ENCODE measurements at places on chromosomes 11 and 22.

DNA sequence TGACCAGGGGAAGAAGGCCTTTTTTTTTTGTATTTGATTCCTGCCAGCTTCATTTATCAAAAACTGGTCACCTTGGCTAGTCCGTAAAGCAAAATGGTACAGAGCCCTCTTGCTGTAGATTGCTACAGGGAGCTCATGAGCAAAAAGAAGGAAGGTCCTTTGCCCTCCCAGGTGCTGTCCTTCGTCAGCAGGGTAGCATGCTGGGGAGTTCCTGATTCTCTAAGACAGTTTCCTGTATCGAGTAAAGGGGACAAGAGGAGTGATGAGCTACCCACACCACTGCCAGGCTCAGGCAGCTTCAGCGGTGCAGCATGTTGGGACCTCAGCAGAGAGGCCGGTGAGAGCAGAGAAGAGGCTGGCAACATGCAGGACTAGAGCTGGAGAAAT lies 67.8 kb upstream of the CSNK2A3 start:
- no peak for DNase-seq

DNA sequence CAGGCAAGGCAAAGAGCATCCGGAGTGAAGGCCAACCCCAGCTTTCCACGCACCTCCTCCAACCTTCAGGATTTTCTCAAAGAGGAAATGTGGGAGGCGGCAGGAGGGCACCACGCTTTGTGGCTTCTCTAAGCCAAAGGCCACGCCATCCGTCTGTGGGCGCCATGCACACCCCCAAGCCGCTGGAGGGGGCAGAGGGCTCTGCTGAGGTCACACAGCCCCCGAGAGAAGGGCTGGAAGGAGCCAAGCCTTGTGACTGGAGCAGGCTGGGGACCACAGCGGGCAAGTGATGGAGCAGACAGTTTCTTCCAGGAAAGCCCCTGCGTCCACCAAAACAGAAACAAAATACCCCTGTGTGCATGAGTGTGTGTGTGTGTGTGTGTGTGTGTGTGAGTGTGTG lies 527.4 kb downstream of the BRD1 start:
- no peak for DNase-seq

GRCh38 chr11:134978388-134979088 lies 566.5 kb upstream of the B3GAT1 start:
- no peak for DNase-seq

DNA sequence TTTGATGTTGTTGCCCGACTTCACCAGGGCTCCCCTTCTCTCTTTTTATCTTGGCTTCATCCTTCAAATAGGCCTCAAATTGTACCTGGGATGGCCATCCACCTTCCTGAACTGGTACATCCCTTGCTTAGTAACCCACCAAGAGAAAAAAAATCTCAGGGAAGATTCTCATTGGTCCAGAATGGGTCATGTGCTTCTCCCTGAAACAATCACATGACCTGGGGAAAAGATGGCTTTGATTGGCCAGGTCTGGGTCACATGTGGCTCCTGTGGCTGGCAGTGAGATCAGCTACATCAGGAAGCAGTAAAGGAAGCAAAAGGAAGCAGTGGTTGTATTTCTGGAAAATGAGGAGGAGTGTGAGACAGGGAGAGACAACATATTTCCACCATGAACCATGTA lies 540.2 kb downstream of the MIAT start:
- DNase-seq, result no peak

- peak; percentile 47 for DNase-seq
These were observed 91.5 kb downstream of the RTL6 start for GRCh38 chr22:44406341-44407170.

GRCh38 chr11:86443415-86443814 lies 68.7 kb downstream of the CCDC81 start:
- DNase-seq, result no peak

DNA sequence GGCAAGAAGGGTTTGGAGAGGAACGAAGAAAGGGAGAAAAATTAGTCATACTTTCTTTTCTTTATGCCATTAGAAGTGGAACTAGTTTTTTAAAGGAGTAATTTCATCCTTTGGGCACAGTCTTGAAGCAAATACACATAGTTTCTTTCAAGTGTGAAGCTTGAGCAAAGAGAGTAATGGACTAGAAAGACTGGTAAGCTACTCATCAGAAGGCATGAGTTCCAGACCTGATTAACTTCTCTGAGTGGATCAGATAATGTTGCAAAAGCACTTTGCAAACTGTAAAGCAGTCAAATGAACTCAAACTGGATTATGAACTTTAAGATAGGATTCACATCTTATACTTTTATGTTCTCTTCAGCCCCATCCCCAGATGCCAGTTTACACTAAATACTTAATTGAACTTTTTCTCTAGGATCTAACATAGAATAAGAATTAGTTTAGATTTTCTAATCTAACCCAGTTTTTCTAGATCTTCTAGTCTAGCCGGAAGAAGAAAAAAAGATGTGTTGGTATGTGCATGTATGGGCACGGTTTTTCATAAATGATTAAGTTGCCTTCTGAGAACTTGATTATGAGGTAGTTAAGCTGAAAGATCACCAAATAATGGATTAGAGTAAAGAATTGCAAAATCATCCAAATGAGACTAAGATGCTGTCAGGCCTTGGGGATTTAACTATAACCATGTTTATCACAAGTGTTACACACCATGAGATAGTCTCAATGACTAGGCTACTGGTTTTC lies 2.5 kb downstream of the DDIAS start:
- DNase-seq, result peak; percentile 74

DNA sequence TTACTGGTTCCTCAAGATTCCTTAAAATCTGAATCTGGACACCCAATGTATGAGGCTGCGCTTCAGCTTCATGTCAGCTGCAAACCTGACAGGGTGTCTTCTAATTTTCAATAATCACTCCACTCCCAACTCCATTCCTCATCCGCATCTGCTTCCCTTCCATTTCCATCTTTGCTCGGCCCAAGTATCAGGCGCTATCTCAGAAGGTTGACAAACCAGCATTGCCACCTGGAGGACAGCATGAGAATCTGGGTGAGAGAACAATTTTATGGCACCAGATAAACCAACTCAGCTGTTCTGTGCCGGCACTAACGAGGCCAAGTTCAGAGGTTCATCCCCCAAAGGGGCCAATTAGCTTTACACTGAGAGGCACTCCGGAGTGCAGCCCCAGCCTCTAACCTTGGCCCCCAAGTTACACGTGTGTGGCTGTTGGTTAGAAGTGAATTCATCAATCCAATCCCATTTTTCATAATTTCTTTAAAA lies 79.1 kb upstream of the LMO2 start:
- DNase-seq, result peak; percentile 71

- DNase-seq, result peak; percentile 35
These were observed 5.2 kb downstream of the DGAT2 start for GRCh38 chr11:75773595-75774353.

- no peak for DNase-seq
These were observed 264.4 kb downstream of the CTTN start for GRCh38 chr11:70662691-70663098.

DNA sequence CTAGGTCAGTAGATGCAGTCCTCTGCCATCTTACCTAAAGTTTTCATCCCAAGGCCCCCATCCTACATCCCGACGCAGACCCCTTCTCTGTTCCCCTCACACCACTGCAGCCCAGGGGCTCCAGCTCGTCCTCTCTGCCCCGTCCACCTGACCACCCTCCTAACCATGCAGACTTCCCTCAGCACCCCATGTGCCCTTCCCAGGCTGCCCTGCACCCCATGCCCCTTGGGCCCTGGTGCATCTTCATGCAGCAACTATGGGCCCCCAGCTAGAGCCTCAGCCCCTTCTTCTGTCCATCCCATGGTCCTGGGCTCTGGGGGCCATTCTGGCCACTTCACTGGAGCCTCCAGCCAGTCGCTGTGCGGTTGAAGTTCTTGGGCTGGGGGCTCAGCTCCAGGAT lies 2.9 kb downstream of the PRR33 start:
- DNase-seq, result no peak

- DNase-seq, result no peak
These were observed 1334.4 kb downstream of the LRRC4C start for GRCh38 chr11:40125054-40125453.

GRCh38 chr22:45831394-45831793 lies 145.6 kb downstream of the WNT7B start:
- DNase-seq, result no peak

GRCh38 chr22:37559901-37560607 lies at the start of gene CDC42EP1:
Gene CDC42EP1, plus strand, starts transcription at chr22:37560480. Its CDS starts 5,870 bp downstream, at chr22:37566350.
- peak; percentile 57 for DNase-seq

- no peak for DNase-seq
These were observed 1339.4 kb downstream of the FAM181B start for GRCh38 chr11:81394311-81394710.

DNA sequence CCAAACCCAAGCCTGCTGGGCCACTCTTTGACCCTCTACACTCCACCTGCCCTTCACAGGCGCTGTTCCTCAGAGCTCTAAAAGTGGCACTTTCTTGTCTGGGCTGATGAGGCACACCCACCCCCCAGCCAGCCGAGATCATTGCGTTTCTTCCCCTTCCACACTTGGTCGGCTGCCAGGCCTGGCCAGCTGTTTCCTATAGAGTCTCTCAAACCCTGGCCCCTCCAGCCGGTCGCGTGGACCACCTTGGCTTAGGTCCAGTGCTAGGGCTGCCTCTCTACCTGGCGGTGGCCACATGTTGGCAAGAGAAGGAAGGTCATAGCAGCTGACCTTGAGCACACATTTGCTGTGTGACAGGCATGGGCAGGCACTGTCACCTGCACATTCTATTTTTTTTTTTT lies 60.6 kb downstream of the PPP6R2 start:
- no peak for DNase-seq

GRCh38 chr11:61114913-61115312 lies 12.6 kb downstream of the CD5 start:
- no peak for DNase-seq

DNA sequence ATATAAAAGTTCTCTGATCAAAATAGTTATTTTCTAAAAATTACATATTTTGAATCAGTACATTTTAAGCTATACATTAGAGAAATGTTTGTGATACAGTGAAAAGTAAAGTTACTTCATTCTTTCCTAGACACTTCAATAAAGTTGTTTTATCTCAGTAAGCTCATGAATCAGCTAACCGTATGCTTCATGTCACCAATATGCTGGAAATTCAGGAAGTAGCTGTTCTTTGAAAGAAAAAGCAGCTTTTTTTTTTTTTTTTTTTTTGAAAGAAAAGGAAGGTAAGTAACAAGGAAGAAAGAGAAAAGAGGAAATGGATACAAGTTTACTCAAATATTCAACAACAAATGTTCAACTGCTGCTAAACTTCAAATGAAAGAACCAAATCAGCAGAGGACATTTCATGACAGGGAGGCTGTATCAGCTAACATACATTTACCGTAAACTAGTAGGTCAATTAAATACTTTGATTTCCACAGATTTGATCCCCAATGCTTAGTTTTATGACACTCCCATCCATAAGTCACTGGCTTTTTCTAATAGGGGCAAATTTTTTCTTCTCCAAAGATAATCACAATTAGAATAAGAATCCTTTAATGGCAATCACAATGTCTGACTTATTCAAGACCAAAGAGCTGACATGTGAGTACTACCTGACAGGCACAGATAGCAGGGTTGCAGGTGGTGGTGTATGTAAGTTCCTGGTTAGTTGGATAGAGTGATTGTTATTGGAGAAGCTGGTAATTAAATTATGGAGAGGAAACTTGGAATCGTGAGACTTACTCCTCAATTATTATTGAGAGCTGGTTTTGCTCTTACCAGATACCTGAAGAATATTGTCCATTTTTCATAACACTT lies 754 bp downstream of the OR52A1 start:
- DNase-seq, result no peak

DNA sequence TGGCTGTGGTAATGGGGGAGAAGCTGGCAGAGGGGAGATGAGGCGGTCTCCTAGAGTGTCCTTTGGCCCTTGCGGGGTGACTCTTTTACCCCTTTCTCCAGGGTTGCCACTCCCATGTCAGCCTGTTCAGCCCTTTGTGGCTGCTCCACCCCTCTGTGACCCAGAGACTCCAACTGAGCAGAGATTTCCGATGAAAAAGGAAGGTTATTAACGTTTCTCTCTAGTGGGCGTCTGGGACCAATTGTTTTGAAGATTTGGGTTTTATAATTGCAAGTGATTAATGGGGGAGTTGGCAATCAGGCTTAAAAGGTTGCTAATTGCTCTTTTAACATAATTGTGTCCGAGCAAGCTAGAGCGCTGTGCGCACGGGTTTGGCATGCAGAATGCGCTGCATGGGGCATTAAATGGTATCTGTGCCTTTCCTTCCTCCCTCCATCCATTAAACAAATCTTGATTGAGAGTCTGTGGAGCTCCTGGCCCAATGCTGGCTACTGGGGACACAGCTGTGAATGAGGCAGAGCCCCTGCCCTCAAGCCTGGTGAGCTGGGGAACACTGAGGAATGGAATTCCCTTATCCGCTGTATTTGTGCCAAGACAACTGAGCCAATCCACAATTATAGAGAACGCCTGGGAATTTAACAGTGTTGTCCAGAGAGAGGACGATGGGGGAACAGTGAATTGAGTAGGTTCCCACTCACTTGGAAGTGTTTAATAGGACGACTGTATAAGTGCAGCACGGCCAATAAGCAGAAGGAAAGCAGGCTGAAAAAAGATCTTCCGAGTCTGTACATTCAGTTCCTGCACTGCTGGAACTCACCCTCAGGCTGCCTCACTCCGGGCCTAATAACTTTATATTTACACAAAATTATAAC lies 295.9 kb downstream of the MIAT start:
- no peak for DNase-seq

DNA sequence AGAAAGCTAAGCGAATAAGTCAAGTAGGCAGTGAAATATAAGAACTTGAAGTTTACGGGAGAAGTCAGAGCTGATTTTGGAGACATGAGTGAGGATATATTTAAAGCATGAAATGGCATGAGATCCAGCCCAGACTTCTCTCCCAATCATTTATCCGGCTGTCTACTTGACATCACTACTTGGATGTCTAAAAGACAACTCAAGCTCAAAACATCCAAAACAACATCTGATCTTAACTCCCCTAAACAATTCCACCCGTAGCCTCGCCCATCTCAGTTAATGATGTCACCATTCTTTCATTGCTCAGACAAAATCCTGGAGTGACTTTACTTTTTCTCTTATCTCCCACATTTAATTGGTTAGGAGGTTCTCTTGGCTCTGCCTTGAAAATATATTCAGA lies 44.5 kb downstream of the WEE1 start:
- peak; percentile 73 for DNase-seq

DNA sequence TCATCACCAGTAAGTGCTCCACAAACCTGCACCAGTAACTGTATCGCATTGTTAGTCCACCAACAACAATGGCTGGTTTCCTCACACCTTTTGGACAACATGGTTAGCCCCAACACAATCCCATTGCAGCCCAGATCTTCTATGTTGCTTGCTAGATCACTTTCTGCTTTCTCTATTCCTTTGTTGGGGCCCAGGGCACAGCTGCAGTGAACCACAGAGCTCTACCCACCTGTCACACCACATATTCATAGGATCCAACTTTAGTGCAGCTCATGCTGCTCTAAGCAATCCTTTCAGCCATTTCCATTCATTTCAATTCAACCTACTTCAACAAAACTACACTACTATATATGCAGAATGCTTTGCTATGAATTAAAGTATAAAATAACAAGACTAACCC lies 364.3 kb downstream of the DCDC1 start:
- no peak for DNase-seq

Measured in epithelial cell of esophagus (primary cell).